ENCODE measurements at places on chromosomes 3 and 15. TPM values are rescaled to one million over a fixed set of nuclear protein-coding genes. Genes with fewer than 3 reads are reported as not detected.

LNP1 gene
- total RNA-seq: 1.9 TPM

ACP3 gene
- not detected for total RNA-seq

PPIP5K1 gene
- total RNA-seq: 33.0 TPM

TEX55 gene
- total RNA-seq: not detected

MEX3B gene
- 0.93 TPM for total RNA-seq

ZNF385D gene
- not detected for total RNA-seq

FSIP1 gene
- 0.88 TPM for total RNA-seq

ACOX2 gene
- not detected for total RNA-seq

DLL4 gene
- not detected for total RNA-seq

FBXW12 gene
- not detected for total RNA-seq

CCR2 gene
- total RNA-seq: 174 TPM

CRYGS gene
- total RNA-seq: 4.8 TPM

CSPG4 gene
- total RNA-seq: not detected

- no peak overlapping the region for H3K4me3 ChIP-seq
- no peaks in the 10 kb centered on the region for H3K4me1 ChIP-seq
- peaks cover 9% of the 10 kb centered on the region for H3K36me3 ChIP-seq
- H3K27ac ChIP-seq: no peak overlapping the region
Measured at GRCh38 chr3:71744738-71745137, 8.9 kb upstream of the GPR27 start.

GRCh38 chr3:62094461-62094860 lies 278.9 kb downstream of the FEZF2 start:
- H3K27me3 ChIP-seq: no peaks in the 10 kb centered on the region
- H3K4me1 ChIP-seq: no peaks in the 10 kb centered on the region

DNA sequence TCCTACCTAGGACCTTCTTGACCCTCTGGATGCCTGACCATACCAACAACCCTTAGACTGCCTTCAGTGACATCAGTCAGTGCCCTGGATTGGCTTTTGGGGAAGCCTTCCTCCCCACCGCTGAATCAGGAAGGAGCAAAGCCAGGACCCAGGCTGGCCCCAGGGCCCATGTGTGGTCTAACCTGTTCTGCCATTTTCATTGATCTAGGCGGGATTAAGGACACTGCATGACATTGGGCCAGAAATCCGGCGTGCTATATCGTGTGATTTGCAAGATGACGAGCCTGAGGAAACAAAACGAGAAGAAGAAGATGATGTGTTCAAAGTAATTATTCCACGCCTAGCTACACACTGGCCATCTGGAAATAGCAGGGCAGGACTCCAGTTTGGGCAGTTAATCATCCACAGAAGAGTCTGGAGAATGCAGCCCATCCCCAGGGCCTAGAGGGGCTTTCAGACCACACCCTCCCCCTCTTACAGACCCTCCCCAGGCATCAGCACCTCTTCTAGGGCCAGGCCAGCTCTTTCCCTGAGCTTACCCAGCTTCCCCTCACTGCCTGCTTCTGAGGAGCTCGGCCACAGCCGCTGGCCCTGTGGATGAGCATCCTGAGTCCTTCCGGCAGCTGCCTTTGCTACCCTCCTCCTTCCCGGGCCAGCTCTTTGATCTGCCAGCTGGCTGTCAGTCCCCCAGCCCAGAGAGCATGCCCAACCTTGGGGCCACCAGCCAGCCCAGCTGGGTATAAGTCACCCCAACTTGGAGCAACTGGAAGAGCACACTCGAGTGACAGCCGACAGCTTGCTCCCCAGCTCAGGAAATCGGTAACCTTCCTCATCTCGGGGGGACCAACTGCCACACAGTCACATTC lies 45.9 kb downstream of the CHDH start:
- H3K4me3 ChIP-seq: no peak overlapping the region
- H3K4me1 ChIP-seq: no peaks in the 10 kb centered on the region
- no peaks in the 10 kb centered on the region for H3K36me3 ChIP-seq
- no peak for DNase-seq
- no peak overlapping the region for H3K27ac ChIP-seq
- H3K27me3 ChIP-seq: peaks cover 35% of the 10 kb centered on the region

DNA sequence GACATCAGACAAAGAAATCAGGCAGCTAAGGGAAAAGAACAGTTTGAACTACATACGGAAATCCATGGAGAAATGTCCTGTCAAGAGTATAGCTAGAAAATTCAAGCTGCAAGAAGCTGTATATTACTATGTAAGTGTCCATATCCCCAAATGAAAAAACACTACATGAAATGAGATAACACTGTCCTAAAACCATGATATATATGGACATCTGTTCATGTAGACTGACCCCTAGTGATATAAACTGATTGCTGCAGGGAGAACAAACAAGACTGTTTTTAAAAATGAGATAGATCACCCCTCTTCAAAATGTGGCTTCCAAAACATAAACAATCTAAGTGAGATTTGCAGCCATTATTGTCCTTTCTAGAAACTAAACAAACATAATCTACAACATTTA lies 985.6 kb downstream of the EPHA3 start:
- H3K27me3 ChIP-seq: no peaks in the 10 kb centered on the region
- no peak overlapping the region for H3K4me3 ChIP-seq
- DNase-seq: no peak
- no peak overlapping the region for H3K27ac ChIP-seq
- no peaks in the 10 kb centered on the region for H3K36me3 ChIP-seq
- H3K4me1 ChIP-seq: no peaks in the 10 kb centered on the region

DNA sequence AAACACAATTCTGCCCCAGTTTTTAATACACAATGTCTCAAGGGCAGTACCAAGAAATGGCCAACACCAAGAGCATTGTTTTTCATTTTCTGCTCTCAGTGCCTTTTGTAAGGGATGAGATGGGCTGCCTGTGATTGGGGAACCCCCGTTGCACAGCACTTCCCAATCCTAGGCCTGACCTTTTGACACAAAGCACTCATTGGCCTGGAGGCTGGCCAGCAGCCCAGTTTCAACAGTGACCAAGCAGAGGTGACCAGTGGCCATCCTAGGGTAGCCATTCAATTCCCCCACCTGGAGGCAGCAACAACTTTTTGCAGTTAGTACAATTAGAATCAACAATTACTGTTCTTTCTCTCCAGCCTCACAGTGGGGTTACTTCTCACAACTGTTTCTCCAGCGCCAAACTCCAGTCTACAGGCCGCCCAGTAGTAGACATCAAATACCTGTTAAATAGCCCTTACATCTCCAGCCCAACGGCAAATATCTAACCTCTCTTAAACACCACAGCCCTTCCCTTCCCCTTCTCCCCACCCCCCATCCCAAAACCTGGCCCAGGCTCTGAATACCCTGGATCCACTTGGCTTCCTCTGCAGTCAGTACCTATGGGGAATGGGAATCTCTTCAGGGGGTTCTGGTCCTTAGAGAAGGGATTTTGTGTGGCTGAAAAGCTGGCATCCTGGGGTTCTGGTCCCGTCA lies 8.9 kb upstream of the LRRC2 start:
- no peaks in the 10 kb centered on the region for H3K36me3 ChIP-seq
- peaks cover 2% of the 10 kb centered on the region for H3K4me1 ChIP-seq
- peaks cover 16% of the 10 kb centered on the region for H3K27me3 ChIP-seq
- no peak for DNase-seq

- H3K4me1 ChIP-seq: no peaks in the 10 kb centered on the region
- no peak overlapping the region for H3K27ac ChIP-seq
- DNase-seq: no peak
- H3K4me3 ChIP-seq: no peak overlapping the region
Measured at GRCh38 chr3:82610236-82610635, 848.8 kb upstream of the GBE1 start.

GRCh38 chr15:48282216-48282615 lies 49.0 kb upstream of the DUT start:
- no peaks in the 10 kb centered on the region for H3K36me3 ChIP-seq
- H3K4me1 ChIP-seq: peaks cover 2% of the 10 kb centered on the region
- no peak overlapping the region for H3K27ac ChIP-seq
- H3K27me3 ChIP-seq: peaks cover 10% of the 10 kb centered on the region
- H3K4me3 ChIP-seq: no peak overlapping the region

GRCh38 chr15:59420986-59421618 lies 16.9 kb upstream of the FAM81A start:
- DNase-seq: no peak
- H3K4me3 ChIP-seq: no peak overlapping the region
- H3K4me1 ChIP-seq: peaks cover 23% of the 10 kb centered on the region
- no peaks in the 10 kb centered on the region for H3K36me3 ChIP-seq

DNA sequence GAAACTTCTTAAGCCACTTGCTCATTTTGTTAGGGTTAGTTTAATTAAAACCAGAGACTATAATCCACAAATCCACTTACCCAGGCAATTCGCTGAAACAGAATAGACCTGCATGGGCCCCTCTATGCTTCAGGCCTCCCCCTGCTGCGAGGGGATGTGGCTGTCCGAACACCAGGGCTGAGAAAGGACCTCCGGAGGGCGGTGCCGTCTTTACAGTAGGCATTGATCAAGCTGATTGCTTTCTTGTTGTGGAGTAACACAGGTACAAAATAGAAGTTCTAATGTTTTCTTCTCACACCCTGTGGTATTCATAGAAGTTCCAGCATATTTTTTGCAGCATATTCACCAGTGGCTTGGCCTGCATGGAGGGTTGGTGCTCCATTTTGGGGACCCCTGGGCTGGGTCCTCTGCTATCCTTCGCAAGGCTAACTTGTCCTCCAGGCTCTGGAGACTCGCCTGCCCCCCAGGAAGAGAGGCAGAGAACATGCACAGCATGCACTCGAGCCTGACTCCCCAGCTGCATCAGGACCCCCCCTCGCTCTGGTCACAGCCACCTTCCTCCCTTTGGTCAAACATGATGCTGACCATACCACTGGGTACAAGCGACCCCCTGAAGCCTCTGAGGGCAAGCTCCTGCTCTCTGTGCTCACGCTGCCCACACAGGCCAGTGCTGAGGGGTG lies 55.3 kb downstream of the TPRA1 start:
- DNase-seq: no peak
- peaks cover 7% of the 10 kb centered on the region for H3K27me3 ChIP-seq
- H3K27ac ChIP-seq: no peak overlapping the region
- H3K36me3 ChIP-seq: no peaks in the 10 kb centered on the region
- H3K4me3 ChIP-seq: no peak overlapping the region
- H3K4me1 ChIP-seq: no peaks in the 10 kb centered on the region

DNA sequence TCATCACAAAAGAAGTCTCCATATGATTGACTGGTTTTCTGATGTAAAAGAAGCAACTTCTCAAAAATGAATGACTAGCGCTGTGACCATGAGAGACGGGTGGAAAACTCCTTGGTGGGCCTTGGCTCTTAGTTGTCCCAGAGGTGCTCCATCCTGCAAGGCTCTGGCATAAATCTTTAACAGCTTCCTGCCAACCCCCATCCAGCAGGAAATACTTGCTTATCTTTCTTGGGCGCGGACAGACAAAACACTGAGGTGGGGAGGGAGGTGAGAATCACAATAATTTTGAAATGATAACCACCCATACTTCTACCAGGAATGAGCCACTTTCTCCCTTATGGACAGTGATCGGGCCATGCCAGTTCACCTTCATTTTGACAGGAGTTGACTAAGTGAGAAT lies 128.6 kb downstream of the STT3B start:
- no peak for DNase-seq
- H3K4me3 ChIP-seq: no peak overlapping the region

DNA sequence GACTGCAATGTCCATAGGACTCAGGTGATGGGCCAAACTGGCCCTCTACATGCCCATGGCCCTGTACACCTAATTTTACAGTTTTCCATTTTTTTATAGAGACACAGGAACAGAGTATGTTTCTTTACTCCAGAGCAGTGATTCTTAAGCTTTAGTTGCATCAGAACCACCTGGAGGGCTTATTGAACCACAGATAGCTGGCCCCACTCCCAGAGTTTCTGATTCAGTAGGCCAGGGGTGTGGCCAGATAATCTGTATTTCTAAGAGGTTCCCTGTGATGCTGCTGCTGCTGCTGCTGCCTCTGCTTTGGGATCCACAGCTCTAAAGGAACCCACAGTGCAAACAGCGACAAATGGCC lies 5.1 kb downstream of the RBP1 start:
- peaks cover 3% of the 10 kb centered on the region for H3K4me1 ChIP-seq
- no peak for DNase-seq
- no peak overlapping the region for H3K4me3 ChIP-seq
- no peaks in the 10 kb centered on the region for H3K36me3 ChIP-seq

GRCh38 chr3:124818398-124819091 lies 68.6 kb downstream of the ITGB5 start:
- no peak overlapping the region for H3K27ac ChIP-seq
- no peak for DNase-seq
- no peaks in the 10 kb centered on the region for H3K36me3 ChIP-seq
- H3K4me3 ChIP-seq: no peak overlapping the region
- H3K27me3 ChIP-seq: peaks cover 26% of the 10 kb centered on the region

GRCh38 chr3:32946973-32947788 lies 4.3 kb upstream of the CCR4 start:
- peaks cover 43% of the 10 kb centered on the region for H3K4me1 ChIP-seq
- H3K27ac ChIP-seq: no peak overlapping the region
- H3K4me3 ChIP-seq: no peak overlapping the region

GRCh38 chr3:128367761-128368160 lies 98.9 kb downstream of the DNAJB8 start:
- no peaks in the 10 kb centered on the region for H3K36me3 ChIP-seq
- H3K4me3 ChIP-seq: no peak overlapping the region
- H3K4me1 ChIP-seq: peaks cover 6% of the 10 kb centered on the region
- H3K27ac ChIP-seq: no peak overlapping the region
- no peaks in the 10 kb centered on the region for H3K27me3 ChIP-seq

DNA sequence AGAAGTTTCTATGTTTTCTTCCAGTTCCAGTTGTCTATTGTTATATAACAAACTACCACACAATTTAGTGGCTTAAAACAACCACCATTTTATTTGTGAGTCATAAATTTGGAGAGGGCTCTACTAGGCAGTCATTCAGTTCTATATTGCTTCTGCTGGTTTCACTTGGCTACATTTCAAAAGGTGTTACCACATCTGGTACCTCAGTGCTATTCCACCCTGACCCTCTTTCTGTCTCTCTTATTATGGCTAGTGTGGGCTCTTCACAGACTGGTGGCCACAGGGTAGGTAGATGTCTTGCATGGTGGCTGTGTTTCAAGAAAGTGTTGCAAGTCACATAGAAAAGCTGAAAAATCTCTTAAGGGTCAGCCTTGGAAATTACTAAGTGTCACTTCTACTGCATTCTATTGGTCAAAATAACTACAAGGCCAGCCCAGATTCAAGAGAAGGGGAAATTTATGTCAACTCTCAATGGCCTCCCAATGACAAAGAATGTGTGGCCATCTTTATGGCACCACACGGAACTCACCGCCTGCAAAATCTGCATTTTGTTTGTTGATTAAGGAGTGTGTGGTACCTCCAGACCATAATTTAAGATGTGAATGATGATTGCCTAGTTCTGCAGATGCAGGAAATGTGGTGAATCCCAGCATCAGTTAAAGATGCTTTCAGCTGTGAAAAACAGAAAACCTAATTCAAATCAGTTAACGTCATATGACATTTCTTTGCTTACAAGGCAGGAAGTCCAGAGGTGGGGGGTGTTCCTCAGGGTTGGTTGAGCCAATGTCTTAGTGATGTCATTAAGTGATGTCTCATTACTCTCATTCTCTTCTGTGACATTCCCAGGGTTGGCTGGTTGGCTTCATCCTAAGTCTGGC lies 105.8 kb upstream of the RASGRP1 start:
- no peaks in the 10 kb centered on the region for H3K27me3 ChIP-seq
- H3K4me1 ChIP-seq: peaks cover 94% of the 10 kb centered on the region
- peak; percentile 78 for DNase-seq
- peaks cover 19% of the 10 kb centered on the region for H3K36me3 ChIP-seq

Data from activated CD4-positive, alpha-beta memory T cell treated with anti-CD3 and anti-CD28 coated beads, Interleukin-2, amount 10 ng/mL, durations not matched to agents 7 days and 5 days (primary cell).